ENCODE measurements at places on chromosomes 6 and 20.
A peak's percentile ranks its signal among the peaks of the same experiment; 100 is the strongest.

GRCh38 chr6:82145926-82146452 lies 101.6 kb downstream of the IBTK start:
- DNase-seq: no peak

DNA sequence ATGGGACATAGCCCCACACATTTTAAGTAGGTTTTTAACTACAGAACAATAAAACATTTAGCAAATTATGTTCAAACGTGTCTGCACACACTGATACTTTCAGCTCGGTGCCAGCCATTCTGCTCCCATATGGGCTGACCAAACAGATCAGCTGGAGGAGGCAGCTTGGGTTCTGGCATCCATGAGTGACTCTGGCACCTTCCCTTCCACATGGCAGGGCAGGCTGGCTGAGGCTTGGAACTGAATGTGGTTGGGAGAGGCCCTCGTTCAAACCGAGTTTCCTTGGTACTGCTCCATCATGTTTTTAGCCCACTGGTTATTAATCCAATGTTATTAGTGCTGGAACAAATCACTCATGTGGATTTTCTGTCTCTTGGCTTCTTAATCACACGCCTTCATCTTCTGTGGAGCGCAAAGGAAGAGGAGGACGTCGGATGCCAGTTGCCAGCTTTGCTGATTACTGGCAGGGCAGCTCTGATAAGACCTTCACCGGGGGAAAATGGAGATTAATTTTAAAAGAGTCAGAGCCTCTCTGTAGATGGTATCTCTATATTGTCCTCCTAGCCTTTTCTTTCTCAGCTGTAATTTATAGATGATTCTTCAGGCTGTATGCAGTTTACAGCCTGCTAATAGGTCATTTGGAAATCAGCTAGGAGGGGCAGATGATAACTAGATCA lies 93.1 kb upstream of the TIAM2 start:
- no peak for DNase-seq

GRCh38 chr6:121055572-121056163 lies 278.6 kb downstream of the TBC1D32 start:
- no peak for DNase-seq

- no peak for DNase-seq
These were observed 246.4 kb downstream of the PHACTR1 start for GRCh38 chr6:12962987-12963386.

DNA sequence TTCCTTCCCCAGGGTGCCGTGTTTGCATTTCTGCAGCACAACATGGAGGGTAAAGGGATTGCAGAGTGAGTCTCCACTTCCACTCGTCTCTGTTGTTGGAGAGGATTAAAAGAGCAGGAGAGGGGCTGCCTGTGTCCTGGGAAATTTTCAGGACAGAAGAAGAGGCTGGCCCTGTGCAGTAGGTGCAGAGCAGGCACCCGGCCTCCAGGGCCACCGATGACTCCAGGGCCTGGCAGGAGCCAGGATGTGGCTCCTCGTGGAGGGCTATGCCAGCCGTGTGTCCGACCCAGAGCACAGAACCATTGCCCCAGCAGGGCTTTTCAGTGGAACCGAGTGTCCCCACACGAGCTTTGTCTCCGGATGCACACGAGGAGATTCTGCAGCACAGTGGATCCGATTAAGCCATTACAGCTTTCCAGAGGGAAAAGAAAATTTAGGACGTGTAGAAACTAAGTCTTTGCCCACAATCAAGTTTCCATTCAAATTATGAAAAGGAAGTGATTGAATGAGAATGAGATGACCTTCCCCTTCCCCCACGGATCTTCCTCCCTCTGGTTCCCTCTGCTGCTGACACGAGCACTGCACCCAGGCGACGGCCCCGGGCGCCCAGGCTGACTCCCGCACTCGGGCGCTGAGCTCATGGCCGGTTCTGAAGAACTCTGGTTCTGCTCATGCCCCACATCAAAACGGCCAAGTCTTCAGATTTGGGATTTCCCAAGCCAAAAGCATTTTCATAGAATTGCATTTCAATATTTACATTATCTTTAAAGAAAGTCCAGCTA lies 43.1 kb upstream of the UNC93A start:
- DNase-seq: no peak

DNA sequence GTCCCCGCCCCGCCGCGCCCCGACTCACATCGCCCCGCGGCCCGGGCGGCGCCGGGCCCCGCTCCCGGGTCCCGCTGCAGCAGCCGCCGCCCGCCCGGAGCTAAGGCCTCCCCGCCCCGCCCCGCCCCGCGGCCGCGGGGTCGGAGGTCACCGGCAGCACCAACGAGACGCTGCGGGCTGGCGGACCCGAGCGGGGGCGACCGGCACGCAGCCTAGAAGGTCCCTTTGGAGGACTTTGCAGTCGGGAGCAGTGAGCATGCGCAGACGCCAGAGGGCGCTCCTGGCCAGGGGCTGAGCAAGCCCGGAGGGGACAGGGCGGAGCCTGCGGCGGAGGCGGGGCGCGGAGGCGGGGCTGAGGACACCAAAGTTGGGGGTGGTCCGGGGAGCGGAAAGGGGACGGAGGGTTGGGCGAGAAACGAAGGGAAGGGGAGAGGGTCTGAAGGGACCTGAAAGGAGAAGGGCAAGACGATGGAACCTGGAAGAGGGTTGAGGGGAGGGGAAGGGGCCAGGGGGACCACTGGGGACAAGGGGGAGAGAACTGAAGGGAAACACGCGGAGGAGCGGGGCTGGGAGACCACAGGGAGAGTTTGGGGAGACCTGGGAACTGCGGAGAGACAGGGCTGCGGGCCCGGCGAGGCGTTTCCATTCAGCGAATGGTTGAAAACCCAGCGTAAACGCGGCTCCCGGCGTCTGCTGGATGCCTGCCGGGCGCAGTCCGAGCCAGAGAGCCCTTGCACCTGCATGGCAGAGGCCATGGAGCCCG lies at the start of gene FRS3:
FRS3 (minus strand) TSS at position 113 of the 763 bp plus-strand sequence. CDS start 2,913 bp downstream, outside the sequence.
- peak; percentile 97 for DNase-seq

GRCh38 chr6:106832766-106833510 lies 141.6 kb downstream of the CD24 start:
- no peak for DNase-seq

DNA sequence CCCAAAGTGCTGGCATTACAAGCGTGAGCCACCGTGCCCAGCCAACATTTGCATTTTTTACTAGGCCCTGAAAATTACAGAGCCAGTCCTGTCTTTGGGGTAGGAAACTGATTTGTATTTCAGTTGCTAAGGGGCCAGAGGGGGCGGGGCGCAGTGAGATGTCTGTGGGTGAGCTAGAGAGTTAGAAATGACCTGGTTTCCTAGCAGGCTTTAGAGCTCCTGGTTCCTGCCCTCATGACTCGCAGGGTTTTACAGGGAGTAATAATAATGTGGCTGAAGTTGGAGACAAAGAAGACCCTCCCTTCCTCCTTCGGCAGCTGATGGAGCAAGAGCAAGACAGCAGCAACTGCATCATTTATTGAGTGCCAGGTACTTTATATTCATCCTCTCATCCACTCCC lies 131.5 kb downstream of the TFAP2C start:
- DNase-seq: no peak

- DNase-seq: no peak
These were observed 12.0 kb upstream of the LYRM2 start for GRCh38 chr6:89650579-89650978.

DNA sequence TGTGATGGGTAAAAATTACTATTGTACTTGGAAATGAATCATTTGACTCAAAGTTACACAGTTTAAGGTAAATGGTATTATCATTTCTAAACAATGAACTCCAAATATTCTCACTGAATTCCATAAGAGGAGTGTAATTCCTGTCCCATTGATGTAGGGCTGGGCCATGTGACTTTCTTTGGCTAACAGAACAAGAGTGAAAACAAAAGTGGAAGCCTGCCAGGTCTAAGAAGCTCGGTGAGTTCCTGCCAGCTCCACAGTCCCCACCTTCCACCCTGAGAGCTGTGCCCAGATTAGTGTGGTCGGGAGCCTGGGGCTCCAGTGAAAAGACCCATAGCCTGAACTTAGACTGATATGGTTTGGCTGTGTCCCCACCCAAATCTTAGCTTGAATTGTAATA lies 24.6 kb downstream of the TBXT start:
- no peak for DNase-seq

DNA sequence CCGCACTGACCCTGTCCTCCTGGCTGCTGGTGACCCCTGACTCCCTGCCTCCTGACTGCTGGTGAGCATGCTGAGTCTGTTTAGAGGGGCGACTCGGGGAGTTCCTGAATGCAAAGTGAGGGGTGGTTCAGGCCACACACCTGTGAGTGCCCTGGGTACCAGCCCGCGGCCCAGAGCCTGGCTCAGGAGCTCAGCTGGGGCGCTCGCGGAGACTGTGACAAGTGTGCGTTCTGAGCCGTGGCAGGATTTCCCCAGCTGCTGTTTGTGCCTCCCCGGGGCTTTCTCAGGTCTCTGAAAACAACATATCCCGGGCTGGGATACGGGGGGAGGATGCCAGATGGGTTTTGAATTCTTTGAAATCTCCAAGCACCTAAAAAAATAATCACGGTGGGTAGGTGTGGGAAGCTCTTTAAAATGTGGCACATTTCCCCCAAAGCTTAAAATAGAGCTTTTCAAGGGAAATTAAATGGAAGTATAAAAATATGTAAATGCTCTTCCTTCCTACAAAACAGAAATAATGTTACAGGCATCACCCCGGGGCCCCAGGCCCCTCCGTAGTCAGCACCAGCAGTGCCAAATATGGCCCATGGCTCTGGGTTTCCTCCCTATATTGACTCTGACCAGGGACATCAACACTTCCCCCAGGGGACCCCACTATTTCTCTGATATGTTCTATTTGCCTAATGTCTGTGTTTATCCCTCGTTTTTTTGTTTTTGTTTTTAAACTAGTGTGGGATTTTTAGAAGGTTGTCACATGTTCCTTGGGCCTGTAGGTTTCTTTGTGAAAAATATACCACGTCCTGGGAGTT lies 49.9 kb upstream of the TAGAP start:
- no peak for DNase-seq

- no peak for DNase-seq
These were observed 35.2 kb upstream of the MRGBP start for GRCh38 chr20:62760856-62761758.

GRCh38 chr6:153801917-153802316 lies 237.1 kb upstream of the OPRM1 start:
- no peak for DNase-seq

- DNase-seq: no peak
These were observed 18.7 kb downstream of the SIRT5 start for GRCh38 chr6:13593103-13593502.

GRCh38 chr6:143205585-143205984 lies 144.9 kb downstream of the AIG1 start:
- DNase-seq: no peak

DNA sequence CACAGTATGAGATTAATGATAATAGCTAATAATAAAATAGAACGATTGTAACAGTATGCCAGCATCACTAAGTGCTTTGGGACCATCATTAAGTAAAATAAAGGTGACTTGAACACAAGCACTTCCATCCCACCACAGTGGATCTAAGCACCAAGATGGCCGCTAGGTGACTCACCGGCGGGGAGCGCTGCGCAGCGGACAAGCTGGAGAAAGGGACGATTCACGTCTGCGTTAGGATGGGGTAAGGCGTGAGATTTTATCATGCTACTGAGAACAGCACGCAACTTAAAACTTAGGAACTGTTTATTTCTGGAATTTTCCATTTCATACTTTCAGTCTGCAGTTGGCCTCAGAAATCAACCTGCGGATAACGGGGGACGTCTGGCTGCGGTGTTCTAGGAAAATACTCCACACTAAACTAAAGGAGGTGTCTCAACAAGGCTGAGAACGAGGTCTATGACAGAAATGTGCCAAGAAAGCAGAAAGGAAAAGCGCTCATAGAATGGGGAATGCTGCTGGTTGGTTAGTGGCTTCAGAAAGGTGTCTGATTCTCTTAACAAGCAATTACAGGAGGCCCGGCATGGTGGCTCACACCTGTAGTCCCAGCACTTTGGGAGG lies 114.5 kb downstream of the GMPR start:
- DNase-seq: no peak

GRCh38 chr6:35400111-35400510 lies 52.0 kb upstream of the FANCE start:
- DNase-seq: no peak

- no peak for DNase-seq
These were observed 128.0 kb upstream of the TNFAIP3 start for GRCh38 chr6:137738931-137739504.

DNA sequence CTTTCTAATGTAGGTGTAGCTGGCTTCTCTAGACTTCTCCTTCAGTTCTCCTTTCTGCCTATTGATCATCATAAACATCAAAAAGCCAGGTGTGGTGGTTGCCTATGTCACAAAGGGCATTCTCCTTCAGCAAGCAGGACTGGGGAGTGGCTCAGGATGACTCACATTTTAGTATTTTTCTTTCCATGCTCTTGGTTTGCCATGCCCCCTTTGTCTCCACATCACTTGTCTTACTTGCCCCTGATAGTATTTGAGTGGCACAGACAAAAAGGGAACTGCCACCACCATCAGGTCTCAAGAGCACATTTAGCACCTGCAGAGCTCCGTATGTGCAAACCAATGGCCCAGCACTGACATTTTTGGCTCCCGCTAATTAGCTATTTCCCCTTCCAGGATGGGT lies 698.8 kb downstream of the DHX35 start:
- DNase-seq: no peak

DNA sequence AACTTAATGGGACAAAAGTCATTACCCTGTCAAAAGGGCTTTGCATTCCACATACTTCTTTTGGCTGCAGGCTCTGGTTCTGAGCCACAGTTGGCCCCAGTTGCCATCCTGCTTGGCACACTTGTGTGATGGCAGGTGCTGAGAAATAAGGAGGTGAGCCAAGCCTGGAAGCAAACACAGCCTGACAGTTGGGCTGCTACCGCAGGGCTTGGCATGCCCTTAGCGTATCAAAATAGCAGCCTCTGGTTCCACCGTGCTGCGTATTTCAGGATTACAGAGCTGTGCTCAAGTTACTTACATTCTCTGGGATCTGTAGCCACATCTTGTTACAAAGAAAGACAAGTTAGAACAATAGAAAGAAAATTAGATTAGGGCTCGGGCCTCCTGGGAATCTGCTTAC lies 11.1 kb downstream of the MTHFD1L start:
- DNase-seq: no peak

DNA sequence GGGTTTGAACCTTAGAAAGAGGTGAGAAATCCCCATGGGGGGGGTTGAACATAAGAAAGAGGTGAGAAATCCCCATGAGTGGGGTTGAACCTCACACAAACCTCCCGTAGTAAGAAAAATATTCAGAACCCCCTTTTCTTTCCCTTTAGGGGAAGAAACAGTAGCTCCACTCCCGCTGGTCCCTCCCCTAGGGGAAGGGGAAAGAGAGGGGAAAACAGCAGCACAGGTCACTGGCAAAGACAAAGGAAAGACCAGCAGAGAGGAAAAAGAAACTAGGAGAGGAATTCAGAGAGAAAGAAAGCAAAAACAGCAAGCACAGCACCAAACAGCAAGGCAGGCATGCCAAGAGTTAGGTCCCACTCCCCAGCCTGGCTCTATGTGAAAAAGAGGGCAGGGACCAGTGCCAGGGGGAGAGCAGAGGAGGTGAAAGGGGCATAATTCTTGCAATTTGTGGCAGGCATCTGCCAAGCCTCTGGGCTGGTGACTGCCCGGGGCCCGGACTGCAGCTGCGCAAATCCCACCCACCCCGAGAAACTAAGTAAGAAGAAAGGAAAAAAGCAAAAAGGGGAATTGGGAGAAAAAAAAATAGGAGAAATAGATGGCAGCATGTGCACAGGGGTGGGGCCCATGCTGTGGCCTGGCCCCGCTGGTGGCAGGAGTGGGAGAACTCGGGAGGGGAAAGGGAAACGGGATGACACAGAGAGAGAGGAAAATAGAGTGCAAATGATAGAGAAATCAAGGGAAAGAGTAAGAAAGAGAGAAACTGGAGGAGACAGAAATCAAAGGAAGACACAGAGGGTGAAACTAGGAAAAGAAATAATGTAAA lies 15.1 kb upstream of the GOPC start:
- DNase-seq: no peak

GRCh38 chr6:124867121-124867520 lies 95.1 kb upstream of the RNF217 start:
- no peak for DNase-seq

- DNase-seq: no peak
These were observed 55.2 kb upstream of the ADGRF1 start for GRCh38 chr6:47097092-47097945.
